ENCODE measurements at places on chromosomes 11 and 22. TPM values are rescaled to one million over a fixed set of nuclear protein-coding genes. Genes with fewer than 3 reads are reported as not detected.

Gene SCN4B
- polyA plus RNA-seq: 0.11 TPM

Gene SLC22A6
- polyA plus RNA-seq: not detected

Gene MCHR1
- polyA plus RNA-seq: 3.1 TPM

Gene LRRC74B
- not detected for polyA plus RNA-seq

Gene SHANK2
- 0.72 TPM for polyA plus RNA-seq

Gene CRACR2B
- polyA plus RNA-seq: 0.26 TPM

Gene PGA5
- 2.1 TPM for polyA plus RNA-seq

Gene VPREB3
- polyA plus RNA-seq: not detected

Gene ZNF202
- polyA plus RNA-seq: 8.0 TPM

GRCh38 chr11:1763796-1764661, at the start of gene CTSD:
TSS of gene CTSD (minus strand) at chr11:1763927. CDS start at chr11:1763859, 68 bp downstream.
- DNase-seq: no peak

- no peak for DNase-seq
These were observed 300.4 kb downstream of the TMEM135 start for GRCh38 chr11:87338046-87338639.

GRCh38 chr11:131371791-131372104, 1.3 kb downstream of the NTM start:
- DNase-seq: no peak

GRCh38 chr11:74162681-74163467, 7.9 kb downstream of the C2CD3 start:
- no peak for DNase-seq

DNA sequence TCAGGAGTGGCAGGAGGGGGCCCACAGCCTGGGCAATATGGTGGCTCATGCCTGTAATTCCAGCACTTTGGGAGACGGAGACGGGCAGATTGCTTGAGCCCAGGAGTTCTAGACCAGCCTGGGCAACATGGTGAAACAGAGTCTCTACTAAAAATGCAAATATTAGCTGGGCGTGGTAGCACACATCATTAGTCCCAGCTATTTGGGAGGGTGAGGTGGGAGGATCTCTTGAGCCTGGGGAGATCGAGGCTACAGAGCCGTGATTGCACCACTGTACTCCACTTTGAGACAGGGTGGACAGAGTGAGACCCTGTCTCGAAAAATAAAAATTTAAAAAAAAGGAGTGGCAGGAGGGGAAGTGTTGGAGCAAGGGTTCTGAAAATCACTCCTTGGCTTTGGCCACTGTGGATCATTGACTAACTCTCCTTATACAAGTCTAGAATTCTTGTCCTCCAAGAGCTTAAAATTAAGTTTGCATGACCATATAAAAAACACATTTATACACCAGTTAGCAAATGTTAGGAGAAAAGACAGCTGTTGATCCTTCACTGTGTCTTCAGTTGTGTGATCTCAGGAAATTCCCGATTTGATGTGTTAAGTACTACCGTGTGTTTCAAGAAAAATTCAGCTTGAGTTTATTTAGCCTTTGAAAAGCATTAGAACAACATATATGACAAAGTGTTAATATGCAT, 2.3 kb upstream of the WEE1 start:
- no peak for DNase-seq

DNA sequence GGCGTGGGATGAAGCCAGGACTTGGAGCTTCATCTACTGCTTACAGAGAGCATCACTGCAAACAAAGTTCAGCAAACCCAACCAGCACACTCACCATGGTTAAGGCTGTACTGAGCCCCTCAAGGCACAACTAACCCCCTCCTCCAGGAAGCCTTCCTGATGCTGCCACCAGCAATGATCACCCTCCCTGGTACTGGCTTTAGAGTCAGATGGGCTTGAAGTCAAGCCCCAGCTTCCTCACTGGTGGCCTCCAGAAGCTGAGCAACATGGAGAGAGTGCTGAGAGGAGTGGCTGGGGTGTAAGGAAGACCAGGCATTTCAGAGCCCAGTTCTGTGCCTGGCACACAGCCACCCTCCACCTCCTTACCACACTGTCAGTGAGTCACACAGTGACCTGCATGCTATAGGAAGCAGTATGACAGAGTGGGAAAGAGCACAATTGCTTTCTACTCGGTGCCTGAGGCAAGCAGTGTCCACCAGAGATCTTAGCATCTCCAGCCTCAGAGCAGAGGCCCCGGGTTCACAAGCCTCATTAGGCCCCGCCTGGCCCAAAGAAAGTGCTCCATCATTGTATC, 24.7 kb upstream of the BAIAP2L2 start:
- peak; percentile 39 for DNase-seq

- DNase-seq: no peak
These were observed 88.4 kb upstream of the CD44 start for GRCh38 chr11:35050541-35050995.

- no peak for DNase-seq
These were observed 2.0 kb downstream of the FAT3 start for GRCh38 chr11:92226331-92227229.

- no peak for DNase-seq
These were observed 53.9 kb upstream of the CEP126 start for GRCh38 chr11:101860696-101861427.

- no peak for DNase-seq
These were observed 65.8 kb downstream of the PACSIN2 start for GRCh38 chr22:42949159-42949558.

DNA sequence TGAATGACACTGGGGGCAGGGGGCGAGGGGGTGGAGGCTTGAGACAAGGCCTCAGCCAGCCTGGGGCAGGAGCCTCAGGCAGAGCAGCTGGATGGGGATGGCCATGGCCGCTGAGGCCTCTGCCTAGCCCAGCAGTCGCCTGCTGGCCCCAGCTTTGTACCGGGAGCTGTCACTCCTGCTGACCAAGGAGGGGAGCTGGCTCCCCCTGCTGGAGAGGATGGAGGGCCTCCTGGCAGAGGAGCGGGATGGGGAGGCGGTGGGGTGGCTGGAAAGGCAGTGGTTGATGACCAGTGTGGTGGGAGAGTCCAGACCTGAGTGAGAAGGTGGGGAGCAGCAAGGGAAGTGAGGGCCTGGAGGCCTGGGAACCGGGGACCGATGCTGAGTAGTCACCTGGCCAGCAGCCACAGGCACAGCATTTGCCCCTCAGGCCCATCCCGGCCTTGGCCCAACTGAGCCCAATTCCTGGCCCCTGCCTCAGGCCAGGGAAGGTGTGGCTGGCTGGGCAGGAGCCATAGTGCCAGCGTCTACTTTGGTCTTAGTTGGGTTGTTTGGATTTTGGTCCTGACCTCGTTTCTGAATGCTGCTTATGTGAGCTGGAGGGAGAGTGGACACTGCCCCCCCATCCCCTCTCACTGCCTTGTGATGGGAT, 6.0 kb upstream of the SUSD2 start:
- peak; percentile 45 for DNase-seq

- peak; percentile 3 for DNase-seq
These were observed 1.5 kb downstream of the DBX1 start for GRCh38 chr11:20158597-20159257.

GRCh38 chr11:99887481-99887880, 799.6 kb upstream of the ARHGAP42 start:
- DNase-seq: no peak

DNA sequence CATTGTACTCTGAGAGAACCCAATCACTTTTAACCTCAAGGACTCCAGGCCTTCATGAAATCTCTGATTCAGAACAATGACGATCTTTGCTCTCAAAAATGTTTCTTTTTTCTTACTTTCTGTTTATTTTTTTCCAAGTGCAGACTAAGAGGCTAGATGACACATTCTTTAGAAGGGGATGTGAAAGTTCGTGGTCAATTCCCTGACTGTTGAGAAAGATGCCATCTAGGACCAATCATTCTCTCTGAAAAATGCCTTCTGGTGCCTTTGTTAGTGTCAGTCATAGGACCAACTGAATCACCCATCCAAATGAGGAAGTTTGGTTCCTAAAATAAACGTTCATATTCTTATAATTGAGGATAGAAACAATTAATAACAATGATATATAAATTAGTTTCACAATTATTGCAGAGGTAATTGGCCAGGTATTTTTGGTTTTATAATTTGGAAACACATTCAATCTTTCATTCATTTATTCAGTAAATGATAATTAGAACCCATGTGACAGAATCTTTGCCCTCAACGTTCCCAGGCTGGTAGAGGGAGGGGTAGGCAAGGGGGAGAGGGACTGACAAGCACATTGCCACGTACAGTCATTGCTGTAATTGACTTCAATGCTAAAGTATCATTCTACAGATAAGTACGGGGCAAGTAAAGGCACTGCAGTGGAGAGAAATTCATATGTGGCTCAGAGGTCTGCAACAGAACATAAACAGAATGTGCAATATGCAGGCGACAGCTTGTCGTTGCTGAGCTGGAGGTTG, 333.4 kb upstream of the MPPED2 start:
- DNase-seq: no peak

GRCh38 chr11:96035031-96035739, 111.3 kb upstream of the MTMR2 start:
- no peak for DNase-seq

- no peak for DNase-seq
These were observed 365.4 kb downstream of the BRD1 start for GRCh38 chr22:49462291-49462690.

GRCh38 chr11:116641561-116642045, 131.2 kb downstream of the BUD13 start:
- no peak for DNase-seq

DNA sequence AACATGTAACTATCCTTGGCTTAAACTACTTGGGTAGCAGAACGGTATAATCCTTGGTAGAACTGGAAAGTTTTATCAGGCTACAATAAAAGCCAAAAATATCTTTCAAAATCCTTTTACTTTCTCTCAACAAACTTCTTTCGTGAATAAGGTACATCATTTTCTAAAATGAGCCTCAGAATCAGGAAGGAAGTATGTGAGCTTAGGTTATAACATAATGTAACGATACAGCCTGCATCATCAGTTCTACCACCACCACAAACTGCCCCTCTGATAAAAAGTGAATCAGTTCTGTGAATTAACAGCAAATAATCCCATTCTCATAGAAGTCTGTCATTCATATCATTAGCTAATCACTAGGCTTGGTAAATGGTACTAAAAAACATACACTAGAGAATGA, 244.3 kb downstream of the SBF2 start:
- no peak for DNase-seq

DNA sequence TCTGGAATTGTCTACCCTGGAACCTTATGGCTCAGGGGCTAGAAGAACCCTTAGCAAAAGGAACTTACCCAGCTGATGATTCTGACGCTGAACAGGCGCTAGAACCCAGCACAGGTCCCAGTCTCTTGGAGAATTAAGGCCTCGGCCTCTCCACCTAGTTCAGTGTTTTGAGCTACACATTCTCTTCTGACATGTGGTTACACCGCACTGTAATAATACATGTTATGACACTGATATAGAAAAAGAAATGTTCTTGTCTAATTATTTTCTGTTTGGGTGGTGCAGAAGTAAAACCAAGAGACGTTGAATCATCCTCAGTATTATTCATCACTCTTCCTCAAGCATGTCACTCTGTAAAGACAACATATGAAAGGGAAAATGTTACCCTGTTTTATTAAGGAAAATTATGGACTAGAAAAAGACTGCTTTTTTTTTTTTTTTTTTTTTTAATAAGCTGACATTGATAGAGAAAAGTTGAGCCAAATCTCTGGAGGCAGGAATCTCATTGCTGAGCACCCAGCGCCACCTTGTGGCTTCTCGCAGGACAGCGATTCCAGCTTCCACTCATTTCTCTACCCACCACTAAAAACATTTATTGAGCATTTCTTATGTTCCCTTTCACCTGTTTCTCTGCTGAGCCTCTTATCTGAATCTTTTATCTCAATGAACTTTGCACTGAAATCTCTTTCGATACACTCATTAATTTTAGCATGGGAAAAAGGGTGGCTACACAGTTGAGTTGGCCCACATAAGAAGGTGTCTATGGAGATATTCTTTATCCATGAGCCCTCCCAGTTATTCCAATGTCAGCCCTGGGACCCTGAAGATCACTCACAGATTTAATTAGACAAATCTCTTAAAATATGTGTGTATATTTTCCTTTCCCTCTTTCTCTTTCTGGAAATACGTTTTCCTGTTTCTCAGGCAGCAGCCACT, 12.6 kb upstream of the APLNR start:
- peak; percentile 39 for DNase-seq

GRCh38 chr11:70233511-70233934, 30.4 kb downstream of the FADD start:
- DNase-seq: peak; percentile 20

GRCh38 chr11:14905104-14906033, 13.3 kb upstream of the CYP2R1 start:
- no peak for DNase-seq

DNA sequence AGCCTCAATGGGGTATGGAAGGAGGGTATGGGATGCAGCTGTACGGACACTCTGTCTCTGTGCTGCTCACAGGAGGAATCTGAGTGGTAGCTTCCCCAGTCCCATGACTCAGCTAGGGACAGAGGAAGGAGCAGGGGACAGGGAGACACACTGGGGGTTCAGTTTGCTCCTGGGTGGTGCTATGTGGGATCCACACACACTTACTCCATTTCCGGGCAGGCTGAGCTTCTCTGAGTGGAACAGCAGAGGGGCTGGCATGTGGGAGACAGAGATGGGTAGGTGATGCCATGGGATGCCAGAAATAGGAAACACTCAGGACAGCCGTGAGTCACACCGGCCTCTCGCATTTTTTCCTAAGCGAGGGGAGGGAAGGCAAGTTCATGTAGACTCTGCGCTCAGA, 59.2 kb upstream of the KIRREL3 start:
- no peak for DNase-seq

- DNase-seq: no peak
These were observed 84.5 kb upstream of the SUSD2 start for GRCh38 chr22:24096758-24097115.

DNA sequence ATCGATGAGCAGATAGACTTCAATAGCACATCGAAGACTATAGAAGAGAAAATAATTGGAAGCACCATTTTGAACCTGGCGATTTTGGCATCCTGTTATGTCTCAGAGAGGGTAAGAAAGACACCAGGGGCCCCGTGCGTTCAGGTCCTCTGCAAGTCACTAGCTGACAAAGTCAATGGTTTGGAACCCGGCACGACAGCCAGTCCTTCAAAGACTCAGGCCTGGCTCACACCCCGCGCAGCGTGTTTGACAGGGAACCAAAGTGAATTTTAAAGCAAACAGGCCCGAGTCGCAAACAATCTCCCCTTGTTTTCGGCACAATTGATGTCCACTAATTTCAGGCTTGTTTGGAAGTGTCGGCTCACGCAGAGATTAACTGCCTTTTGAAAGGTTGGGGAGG, 716.6 kb downstream of the BRD1 start:
- DNase-seq: no peak

DNA sequence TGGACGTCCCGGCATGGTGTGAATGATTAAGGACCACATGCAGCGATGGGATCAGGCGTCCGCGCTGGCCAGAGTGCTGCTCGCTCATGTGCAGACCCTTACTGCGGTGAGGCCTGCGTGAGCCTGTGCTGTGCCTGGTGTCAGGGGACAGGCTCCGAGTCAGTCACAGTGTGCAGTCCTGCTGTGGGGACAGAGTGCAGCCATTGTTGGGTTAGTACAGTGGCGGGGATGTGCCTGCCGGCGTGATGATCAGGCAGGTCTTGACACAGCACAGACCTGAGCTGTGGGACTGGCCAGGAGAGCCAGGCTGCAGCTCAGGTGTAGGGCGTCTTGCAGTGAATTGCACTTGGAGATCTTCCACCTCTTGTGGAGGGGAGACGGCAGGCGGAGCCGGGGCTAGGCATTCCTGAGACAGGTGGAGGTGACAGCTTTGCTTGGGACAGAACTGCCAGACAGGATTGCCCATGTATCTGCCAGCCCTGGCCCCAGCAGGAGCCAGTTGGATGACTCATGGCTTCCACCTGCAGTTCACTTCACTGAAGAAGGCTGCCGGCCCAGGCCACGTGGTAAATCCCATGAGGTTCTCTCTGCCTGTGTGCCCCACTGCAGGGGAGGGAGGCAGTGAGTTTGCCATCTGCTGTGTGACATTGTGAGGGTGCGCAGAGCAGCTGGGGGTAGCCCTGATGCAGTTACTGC, 17.3 kb downstream of the TRMU start:
- DNase-seq: no peak
